Mucosa of gallbladder (tissue), 1 donor: ENCODE measurements at places on chromosomes 12 and 14. TPM values are rescaled to one million over a fixed set of nuclear protein-coding genes. Genes with fewer than 3 reads are reported as not detected.
A peak's percentile ranks its signal among the peaks of the same experiment; 100 is the strongest.

NRIP2 gene
- 3.2 TPM for total RNA-seq

PMCH gene
- not detected for total RNA-seq

RPL10L gene
- total RNA-seq = not detected

RNU4-1 gene
- total RNA-seq = 1,216 TPM

HSP90AA1 gene
- 818 TPM for total RNA-seq

ACVR1B gene
- 49.8 TPM for total RNA-seq

- no peak for DNase-seq
Measured at GRCh38 chr12:91346827-91347226, 164.2 kb upstream of the DCN start.

DNA sequence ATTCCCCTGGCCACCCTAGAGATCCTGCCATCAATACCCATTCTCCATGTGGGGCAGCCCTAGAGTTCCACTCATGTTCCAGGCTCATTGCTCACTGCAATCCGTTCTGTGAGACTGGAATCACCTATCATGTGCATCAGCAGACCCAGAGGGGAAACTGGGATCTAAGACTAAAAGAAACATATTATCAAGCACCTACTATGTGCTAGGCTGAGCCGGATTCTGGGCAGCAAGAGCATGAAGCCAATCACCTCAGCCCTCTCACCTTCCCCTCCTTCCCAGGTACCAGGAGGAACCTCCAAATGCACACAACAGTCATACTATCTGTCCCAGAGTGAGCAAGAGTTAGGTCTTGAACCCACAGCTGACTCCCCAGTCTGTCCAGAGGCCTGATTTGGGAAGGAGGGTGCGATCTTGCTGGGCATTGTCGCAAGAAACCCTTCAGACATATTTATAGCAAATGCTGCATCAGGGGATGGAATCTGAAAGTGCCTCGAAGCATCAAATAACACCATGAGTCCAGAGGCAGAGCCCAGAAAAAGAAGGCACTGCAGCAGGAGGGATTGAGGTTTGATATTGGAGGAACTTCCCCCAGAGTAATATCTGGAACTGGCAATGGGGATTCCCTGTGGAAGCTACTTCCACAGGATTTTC is 6.7 kb upstream of the CACNB3 start:
- no peak for DNase-seq

- DNase-seq = no peak
Measured at GRCh38 chr14:99724196-99724891, 40.2 kb downstream of the CYP46A1 start.

DNA sequence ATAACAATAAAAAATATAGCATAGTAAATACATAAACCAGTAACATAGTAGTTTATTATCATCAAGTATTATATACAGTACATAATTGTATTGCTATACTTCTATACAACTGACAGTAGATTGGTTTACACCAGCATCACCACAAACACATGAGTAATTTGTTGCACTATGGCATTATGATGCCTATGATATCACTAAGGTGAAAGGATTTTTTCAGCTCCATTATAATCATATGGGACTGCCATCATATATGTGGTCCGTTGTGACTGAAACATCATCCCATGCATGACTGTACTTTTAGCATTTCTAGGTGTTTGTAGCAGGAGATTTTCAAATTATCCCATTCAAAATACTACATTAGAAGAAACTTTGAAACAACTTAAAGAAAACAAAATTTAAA is 77.8 kb downstream of the IFT81 start:
- no peak for DNase-seq

- DNase-seq = no peak
Measured at GRCh38 chr12:49548481-49548821, 9.6 kb downstream of the KCNH3 start.

GRCh38 chr12:103783744-103784664 is 57.0 kb downstream of the NT5DC3 start:
- DNase-seq = peak; percentile 41
